ENCODE measurements at places on chromosomes 5 and 9.
A peak's percentile ranks its signal among the peaks of the same experiment; 100 is the strongest.

- DNase-seq: no peak
Measured at GRCh38 chr9:16918920-16919319, 48.5 kb upstream of the BNC2 start.

DNA sequence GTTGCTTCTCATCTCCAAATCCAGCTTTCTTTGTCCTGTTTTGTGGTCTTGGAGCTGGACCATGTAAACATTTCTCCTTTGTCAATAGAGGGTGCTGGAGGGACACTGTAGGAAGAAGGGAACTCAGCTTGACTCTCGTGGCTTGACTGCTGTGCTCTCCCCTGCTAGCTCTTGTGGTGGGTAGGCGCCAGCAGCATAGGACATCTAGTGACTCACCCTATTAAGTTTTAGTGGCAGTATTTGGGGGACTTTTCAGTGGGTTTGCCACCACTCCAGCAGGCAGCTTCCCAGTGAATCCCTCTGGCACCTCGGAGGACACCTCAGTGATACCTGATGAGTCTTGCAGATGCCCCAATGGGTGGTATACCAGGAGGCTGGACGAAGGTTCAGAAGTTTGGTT is 97.8 kb downstream of the TSSK1B start:
- peak; percentile 48 for DNase-seq

GRCh38 chr5:39623291-39623865 is 198.6 kb upstream of the DAB2 start:
- no peak for DNase-seq

- DNase-seq: no peak
Measured at GRCh38 chr5:149450199-149450598, 71.1 kb upstream of the IL17B start.

GRCh38 chr9:108722396-108722795 is 133.4 kb downstream of the ACTL7B start:
- DNase-seq: no peak

Measured in NAMALWA (cell line).